ENCODE measurements at places on chromosomes 3 and 15. TPM values are rescaled to one million over a fixed set of nuclear protein-coding genes. Genes with fewer than 3 reads are reported as not detected.

DNA sequence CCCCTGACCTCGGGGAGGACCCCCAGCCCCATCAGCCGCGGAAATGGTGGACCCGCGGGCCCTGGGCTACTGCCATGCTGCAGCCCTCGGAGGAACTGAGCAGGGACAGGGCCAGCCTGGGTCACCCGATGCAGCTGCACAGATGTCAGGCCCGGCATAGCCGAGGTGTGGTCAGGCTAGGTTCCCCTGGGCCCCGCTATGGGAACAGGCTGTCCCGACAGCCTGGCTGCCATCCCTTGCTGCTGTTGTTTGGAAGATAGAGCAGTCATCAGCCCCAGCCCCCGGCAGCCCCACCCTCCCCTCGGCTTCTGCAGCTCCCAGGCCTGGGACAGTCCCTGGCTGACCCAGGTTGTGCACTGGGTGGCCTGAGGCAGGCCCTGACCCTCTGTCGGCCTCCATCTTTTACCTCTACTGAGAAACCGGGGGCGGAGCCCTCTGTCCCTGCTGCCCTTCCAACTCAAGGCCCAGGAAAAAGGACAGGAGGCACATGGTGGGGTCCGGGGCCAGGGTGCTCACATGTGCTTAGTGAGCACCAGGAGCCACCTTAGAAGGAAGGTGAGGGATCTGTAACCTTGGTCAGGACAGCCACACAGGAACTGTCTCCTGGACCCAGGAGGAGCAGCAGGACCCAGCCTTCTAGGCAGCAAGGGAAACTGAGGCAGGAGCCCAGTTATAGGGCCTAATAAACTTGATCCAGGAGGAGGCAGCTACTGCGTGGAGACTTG is 31.5 kb upstream of the FBLN2 start:
- no peak for DNase-seq

DNA sequence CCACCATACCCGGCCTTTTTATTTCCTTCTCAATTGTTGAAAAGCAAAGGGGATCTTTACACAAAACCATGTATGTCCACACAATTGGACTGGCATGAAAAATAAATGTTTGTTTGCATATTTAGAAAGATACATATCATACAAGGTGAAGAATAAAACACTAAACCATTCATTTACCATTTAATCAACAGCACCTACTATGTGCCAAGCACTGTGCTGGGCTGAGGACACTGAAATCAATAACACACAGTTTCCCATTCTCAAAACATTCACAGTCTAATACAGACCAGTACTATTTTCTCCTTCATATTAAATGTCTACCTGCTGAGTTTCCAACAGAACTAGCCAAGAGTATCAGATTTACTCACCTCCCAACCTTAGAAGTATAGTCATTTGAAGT is 84.7 kb downstream of the IGF2BP2 start:
- DNase-seq: no peak

GRCh38 chr3:128760881-128761280 is 34.9 kb downstream of the RAB7A start:
- DNase-seq: no peak

DNA sequence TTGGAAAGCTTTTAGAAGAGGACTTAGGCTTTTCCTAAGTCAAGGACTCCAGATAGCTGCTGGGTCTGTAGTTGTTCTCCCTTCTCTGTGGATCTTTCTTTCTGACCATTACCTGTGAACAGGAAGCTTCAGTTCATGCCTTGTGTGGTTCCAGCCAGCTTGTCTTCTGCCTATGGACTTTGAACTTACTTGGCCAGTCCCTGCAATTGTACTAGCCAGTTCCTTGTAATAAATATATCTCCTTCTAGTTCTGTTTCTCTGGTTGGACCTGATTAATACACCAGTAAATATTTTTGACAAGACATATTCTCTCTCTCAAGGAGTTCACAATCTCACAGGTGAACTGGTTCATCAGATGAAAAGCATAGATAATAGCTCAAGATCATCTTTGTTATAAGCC is 341.3 kb upstream of the DPPA4 start:
- DNase-seq: no peak

GRCh38 chr3:27905625-27906024 is 183.5 kb upstream of the EOMES start:
- DNase-seq: no peak

DNA sequence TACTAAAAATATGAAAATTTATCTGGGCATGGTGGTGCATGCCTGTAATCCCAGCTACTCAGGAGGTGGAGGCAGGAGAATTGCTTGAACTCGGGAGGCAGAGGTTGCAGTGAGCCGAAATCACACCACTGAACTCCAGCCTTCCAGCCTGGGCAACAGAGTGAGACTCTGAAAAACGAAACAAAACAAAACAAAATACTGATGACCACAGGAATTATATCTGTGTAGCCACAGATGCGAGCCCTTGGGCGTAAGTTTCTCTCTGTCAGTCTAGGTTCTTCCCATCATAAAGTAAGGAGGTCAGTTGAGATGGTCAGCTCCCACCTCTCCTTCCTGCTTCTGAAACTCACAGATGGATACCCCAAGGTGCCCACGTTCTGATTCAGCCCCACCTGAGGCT is 37.7 kb upstream of the CFAP161 start:
- no peak for DNase-seq

DNA sequence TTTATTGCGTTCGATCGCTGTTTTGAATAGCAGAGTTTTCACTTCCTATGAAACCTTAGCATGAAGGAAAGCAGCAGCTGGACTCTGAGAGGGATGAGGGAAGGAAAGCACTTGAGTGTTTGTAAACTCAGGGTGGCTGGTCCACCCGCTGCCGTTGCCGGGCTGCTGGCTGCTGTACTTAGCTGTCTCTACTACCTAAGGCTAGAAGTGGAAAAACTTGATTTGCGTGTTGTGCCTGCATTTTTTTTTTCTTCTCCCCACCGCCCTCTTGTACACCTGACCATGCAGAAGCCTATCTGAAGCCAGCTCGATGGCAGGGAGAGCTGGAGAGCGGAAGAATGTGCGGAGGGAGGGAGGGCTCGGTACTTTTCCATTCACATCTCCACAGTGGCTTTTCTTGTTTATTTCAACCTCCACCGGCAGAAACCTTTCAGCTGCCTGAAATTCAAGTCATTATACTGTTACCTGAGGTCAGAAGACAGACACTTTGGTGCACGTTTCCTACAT is 4.8 kb upstream of the BCL6 start:
- peak; percentile 39 for DNase-seq

DNA sequence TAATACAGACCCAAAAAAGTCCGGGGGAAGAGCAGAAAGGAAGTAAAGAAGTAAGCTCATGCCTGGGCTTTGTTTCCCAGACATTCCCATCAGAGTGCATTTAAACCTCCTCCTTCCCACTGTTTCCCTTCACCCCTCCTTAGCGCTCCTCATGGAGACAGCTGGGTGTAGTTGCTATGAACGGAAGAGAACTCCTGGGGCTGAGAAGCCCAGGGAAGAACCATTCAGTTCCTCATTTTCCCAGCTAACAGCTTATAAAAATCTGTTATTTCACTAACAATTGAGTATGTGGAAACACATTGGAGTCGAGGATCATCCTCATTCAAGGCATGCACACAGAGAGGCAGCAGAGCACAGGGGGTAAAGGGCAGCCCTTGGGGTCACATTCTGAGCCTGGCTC is 299.3 kb downstream of the SHQ1 start:
- no peak for DNase-seq

The KBTBD13 gene
- polyA plus RNA-seq: not detected

The CEMIP gene
- not detected for polyA plus RNA-seq

GRCh38 chr15:55267401-55268175 is 22.0 kb downstream of the RAB27A start:
- DNase-seq: peak; percentile 80

- no peak for DNase-seq
Observed at GRCh38 chr3:62718515-62719320, 156.5 kb downstream of the CADPS start.

The SMCO1 gene
- not detected for polyA plus RNA-seq

DNA sequence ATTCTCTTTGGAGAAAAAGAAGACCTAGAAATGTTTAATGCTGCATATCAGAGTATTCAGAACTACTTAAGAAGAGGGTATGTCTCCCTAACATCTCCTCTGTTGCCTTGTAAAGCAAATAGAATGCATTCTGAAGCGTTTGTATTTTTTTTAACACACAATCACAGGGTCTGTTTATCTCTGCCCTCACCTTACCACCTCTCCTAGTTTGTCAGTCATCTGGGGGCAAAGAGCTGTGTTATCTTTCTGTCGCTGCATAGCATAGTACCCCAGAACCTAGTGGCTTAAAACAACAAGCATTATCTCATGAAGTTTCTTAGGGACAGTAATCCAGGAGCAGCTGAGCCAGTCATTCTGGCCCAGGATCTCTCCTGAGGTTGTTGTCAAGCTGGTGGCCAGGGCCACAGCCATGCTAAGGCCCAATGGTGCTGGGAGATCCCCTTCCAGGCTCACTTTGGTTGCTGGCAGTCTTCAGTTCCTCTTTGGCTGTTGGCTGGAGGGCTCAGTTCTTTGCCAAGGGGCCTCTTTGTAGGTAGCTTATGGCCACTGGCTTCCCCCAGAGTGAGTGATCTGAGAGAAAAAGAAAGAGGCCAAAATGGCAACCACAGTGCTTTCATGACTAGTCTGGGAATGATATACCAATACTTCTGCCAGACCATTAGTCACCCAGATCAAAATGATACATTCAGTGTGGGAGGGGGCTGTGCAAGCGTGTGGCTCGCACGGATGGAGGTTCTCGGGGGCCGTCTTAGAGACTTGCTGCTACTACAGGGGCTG is 17.8 kb downstream of the EDEM1 start:
- DNase-seq: peak; percentile 73

DNA sequence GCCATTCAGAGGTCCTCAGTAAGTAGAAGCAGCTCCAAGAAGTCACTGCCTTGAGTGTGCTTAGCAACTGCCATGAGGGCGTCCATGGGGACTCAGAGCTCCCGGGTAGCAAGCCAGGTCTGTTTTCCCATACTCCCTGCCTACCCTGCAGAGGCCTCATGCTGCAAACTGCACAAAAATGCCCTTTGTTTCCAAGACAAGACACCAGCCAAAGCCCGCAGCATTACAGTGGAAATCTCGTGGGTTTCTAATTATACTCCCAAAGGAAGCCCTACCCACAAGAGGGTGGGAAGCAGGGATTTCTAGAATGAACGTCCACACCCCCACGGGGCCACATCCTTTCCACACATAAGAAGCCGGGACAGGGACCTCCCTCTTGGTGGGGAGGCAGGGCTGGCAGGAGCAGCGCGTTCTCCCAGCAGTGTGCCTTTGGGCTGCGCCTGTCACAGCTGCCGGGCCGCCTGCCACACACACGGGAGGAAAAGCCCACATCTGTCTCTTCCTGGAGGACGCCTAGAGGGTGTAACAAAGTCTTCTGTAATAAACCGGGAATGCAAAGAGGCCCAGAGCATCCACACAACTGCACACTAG is 31.1 kb downstream of the FAM174B start:
- DNase-seq: no peak

- DNase-seq: no peak
Observed at GRCh38 chr3:128568602-128569490, 75.8 kb upstream of the GATA2 start.

DNA sequence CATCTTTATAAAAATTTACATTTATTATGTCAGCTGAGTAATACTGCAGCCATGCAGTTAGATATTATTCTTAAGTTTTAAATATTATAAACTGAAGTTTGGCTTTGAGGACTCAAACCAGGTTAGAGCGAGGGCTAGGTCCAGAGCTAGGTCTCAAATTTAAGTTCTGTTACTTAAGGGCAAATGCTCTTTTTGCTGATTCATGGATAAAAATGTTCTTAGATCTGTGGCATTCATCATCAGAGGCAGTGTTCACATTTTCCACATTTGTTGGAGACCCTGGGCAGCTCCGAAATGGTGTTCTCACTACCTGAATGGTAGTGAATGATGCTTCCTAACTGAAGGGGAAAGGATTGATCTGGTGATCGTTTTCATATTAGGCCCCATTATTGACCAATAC is 121.4 kb upstream of the MB21D2 start:
- no peak for DNase-seq

The HCLS1 gene
- 161 TPM for polyA plus RNA-seq

GRCh38 chr15:92343924-92344643 is 49.6 kb upstream of the ST8SIA2 start:
- no peak for DNase-seq

The CHST13 gene
- polyA plus RNA-seq: 0.09 TPM

GRCh38 chr15:58931987-58932588 is 1.4 kb downstream of the SLTM start:
- DNase-seq: peak; percentile 18

- no peak for DNase-seq
Observed at GRCh38 chr15:28114721-28115622, 15.9 kb upstream of the OCA2 start.

DNA sequence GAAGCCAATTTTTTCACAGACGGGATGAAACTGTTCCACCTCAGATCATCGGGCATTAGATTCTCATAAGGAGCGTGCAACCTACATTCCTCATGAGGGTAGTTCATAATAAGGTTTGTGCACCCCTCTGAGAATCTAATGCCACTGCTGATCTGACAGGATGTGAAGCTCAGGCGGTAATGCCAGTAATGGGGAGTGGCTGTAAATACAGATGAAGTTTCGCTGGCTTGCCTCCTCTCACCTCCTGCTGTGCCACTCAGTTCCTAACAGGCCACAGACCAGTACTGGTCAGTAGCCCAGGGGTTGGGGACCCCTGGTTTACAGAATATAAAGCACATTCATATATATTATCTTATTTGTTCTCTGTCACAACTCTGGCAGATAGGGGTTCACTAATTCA is 2.1 kb upstream of the LIMD1 start:
- no peak for DNase-seq

The OGG1 gene
- polyA plus RNA-seq: 26.5 TPM

GRCh38 chr3:125289429-125289981 is 77.0 kb upstream of the SLC12A8 start:
- DNase-seq: no peak

The FETUB gene
- not detected for polyA plus RNA-seq

DNA sequence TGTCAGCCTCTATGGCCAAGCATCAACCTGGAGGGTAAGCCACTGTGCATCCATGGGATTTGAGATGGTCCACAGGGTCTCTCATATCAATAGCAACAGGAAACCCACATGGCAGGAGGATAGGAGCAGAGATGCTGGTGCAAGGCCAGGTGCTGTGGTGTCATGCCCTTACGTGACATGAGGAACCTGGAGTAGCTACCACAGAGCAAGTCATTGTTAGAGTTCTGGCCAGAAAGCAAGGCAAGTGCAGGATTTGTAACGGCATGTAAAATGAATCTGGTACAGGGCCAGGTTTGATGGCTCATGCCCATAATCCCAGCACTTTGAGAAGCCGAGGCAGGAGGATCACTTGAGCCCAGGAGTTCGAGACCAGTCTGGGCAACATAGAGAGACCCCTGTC is 14.8 kb upstream of the ZNF774 start:
- DNase-seq: no peak

The PDIA5 gene
- polyA plus RNA-seq: 3.8 TPM

DNA sequence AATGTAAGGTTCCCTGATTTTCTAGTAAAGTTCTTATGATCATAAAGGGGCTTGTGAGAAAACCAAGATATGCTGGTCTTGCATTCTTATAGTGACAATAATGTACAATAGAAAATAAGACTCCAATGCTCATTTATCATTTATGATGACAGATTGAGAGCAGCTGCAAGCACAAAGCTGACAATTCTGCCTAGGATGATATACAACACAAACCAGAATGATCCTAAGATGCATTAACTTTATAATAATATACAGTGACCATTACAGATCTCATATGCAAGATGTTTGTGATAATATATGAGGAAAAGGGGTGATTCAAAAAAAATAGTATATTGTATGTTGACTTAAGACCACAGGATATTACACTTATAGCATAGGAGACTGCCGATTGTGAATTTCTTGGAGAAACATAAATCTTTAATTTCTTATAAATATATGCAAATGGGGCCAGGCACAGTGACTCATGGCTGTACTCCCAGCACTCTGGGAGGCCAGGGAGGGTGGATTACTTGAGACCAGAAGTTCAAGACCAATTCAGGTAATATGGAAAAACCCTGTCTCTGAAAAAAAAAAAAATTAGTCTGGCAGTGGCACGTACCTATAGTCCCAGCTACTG is 387.0 kb downstream of the ZBBX start:
- DNase-seq: no peak

The RPN1 gene
- polyA plus RNA-seq: 40.4 TPM

Measured in B cell (primary cell).